Amygdala (tissue), 56 donors: ENCODE measurements at places on chromosomes 11 and 22.

- no peak for DNase-seq
Measured at GRCh38 chr11:44930588-44931302, 19.9 kb downstream of the TP53I11 start.

- DNase-seq: no peak
Measured at GRCh38 chr11:45145083-45145378, 1.4 kb upstream of the PRDM11 start.

GRCh38 chr11:14904745-14905103 lies 12.7 kb upstream of the CYP2R1 start:
- DNase-seq: peak; percentile 28

DNA sequence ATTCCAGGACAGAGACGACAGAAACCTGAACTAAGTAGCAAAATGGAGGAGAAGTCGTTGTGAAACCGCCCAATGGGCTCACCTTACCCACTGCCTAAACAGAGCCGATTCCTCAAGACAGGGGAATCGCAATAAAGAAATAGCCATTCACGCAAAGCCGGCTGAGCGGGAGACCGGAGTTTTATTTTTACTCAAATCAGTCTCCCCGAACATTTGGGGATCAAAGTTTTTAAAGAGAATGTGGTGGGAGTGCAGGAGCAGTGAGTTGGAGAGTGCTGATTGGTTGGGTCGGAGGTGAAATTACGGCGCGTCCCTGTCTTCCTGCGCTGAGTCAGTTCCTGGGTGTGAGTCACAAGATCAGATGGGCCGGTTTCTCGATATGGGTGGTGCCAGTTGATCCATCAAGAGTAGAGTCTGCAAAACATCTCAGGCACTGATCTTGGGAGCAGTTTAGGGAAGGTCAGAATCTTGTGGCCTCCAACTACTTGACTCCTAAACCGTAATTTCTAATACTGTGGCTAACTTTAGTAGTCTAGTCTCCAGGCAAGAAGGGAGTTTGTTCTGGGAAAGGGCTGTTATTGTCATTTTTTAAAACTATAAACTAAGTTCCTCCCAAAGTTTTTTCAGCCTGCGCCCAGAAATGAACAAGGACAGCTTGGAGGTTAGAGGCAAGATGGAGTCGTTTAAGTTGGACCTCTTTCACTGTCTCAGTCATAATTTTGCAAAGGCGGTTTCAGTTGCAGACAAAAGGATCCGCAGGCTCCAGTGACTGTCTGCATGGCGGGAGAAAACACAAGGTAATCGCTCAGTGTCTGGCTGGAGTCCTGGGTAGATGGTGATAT lies 34.1 kb downstream of the OR4D9 start:
- DNase-seq: no peak

- no peak for DNase-seq
Measured at GRCh38 chr11:10906521-10906920, 48.7 kb upstream of the ZBED5 start.

GRCh38 chr22:30159561-30160353 lies 79.5 kb downstream of the HORMAD2 start:
- DNase-seq: no peak

DNA sequence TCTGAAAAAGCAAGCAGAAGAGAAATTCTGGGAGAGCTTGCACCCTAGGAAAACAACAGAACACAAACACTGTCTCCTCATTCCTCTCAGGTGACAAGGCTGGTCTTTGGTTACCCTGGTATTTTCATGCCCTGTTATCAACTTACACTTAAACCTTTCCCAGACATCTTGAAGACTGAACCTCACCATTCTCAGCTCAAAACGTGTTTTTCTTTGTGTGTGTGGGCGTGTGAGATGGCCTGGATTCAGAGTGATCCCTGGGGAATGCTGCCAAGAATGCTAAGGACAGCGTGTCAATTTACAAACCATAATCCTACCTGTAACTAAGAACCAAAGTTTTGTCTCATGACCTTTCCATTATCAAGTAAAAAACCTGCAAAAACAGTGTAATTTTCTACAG lies 33.3 kb downstream of the ELF5 start:
- DNase-seq: no peak

- DNase-seq: no peak
Measured at GRCh38 chr11:15605094-15605493, 490.4 kb downstream of the INSC start.

- no peak for DNase-seq
Measured at GRCh38 chr11:77250881-77251640, 50.4 kb downstream of the GDPD4 start.
